HEK293T (cell line): ENCODE measurements at places on chromosomes 12 and 14.
A peak's percentile ranks its signal among the peaks of the same experiment; 100 is the strongest.

DNA sequence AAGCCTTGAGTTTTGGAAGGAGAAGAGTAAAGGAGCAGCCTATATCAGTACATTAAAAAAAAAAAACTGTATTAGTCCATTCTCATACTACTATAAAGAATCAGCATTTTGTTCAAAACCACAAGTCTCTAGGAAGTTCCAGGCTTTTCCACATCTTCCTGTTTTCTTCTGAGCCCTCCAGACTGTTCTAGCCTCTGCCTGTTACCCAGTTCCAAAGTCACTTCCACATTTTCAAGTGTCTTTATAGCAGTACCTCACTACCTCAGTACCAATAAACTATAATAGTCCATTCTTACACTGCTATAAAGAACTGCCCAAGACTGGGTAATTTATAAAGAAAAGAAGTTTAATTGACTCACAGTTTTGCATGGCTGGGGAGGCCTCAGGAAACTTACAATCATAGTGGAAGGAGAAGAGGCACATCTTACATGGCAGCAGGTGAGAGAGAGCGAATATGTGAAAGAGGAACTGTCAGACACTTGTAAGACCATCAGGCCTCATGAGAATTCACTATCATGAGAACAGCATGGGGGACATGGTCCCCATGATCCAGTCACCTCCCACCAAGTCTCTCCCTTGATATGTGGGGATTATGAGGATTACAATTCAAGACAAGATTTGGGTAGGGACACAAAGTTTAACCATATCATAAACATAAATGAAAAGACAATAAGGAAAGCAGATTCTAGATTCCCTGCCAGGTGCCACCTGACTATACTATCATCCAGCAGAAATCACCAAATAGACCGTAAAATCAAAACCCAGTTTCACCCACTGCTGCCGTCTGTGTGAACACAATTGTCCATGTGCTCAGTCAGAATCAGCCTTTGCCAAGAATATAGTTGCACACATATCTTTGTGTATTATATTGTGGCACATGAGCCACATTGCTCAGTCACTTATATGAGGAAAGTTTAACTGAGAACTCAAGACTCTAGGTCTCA is 27.8 kb downstream of the TOGARAM1 start:
- no peak for DNase-seq

- peak; percentile 18 for DNase-seq
Observed at GRCh38 chr12:48118284-48118871, 786 bp upstream of the PFKM start.

GRCh38 chr14:73170686-73171085 is 34.4 kb downstream of the PSEN1 start:
- no peak for DNase-seq

DNA sequence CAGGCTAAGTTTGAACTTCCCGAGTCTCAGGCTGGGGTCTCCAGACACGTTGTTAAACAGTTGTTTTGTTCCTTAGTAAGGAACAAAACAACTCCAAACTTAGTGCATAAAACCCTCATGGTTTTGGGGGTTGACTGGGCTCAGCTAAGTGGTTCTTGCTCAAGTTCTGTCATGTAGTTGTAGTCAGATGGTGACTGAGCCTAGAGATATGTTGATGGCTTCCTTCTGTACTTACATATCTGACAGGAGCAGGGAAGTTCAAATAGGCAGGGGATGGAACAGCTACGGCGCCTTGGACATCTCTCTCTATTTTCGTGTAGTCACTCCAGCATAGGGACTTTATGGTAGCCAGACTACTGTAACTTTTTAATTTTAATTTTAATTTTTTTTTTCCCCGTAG is 45.7 kb downstream of the SPATS2 start:
- DNase-seq, result no peak

DNA sequence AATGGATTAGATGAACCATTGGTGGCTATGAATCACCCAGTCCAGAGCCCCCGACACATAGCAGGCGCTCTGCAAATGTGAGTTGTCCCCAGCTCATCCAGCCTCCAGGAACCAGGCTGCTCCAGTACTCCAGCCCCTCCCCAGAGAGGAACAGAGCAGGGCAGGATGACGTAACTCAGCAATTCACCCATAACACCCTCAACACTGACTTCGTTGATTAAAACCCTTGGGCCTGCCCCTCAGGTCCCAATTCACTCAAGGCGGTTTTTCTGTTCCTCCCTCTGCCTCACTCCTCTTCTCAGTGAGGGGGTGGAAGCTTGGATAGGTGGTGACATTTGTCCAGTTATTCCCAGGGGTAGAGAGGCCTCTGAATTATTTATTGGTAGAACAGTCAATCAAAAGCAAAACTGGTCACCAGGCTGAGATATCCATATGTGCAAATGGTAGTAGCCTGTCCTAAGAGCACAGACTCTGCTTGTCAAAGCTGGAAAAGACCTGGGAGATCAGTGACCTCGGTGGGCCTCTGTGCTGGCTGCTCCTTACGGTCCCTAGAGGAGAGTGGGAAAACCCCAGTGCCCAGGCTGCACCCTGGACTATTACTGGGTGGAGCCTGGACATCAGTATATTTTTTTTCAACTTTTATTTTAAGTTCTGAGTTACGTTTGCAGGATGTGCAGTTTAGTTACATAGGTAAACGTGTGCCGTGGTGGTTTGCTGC is 97.0 kb downstream of the CMKLR1 start:
- DNase-seq, result peak; percentile 15

GRCh38 chr12:7142056-7142644 is 12.0 kb downstream of the CLSTN3 start:
- DNase-seq, result peak; percentile 72

DNA sequence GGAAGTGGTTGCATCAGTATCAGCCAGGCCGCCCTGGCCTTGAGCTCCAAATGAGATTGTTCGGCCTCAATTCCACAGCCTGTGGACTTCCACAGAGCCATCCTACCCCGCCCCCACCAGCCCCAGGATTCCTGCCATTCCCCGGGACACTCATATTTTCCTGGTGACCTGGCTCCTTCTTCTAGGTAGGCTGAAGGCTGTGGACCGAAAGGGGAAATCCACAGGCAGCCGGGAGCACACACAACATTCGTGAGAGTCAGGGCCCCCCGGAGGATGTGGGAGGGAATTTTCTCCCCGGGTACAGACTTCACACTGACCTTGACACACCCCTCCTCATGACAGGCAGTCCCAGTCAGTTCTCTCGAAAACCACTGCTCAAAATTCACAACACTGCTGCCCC is 39.9 kb downstream of the RIN3 start:
- DNase-seq, result no peak

DNA sequence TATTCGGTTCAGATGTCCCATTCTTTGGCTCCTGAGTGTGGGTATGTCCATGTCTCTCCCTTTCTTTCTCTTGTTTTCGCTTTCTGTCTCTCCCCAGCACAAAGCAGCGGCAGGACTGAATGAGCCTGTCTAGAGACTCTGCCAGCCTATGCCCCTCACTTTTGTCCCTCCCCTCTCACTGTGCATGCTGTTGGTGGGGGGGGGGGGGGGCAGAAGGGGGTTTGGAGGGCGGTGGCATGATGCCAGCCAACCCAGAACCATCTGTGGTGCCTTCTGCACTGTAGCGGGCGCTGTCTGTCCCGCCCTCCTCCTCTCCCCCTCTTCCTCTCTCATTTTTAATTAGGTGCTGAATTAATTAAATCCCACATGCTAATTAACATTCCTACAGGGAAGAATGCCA is 17.7 kb downstream of the NGDN start:
- DNase-seq, result no peak

DNA sequence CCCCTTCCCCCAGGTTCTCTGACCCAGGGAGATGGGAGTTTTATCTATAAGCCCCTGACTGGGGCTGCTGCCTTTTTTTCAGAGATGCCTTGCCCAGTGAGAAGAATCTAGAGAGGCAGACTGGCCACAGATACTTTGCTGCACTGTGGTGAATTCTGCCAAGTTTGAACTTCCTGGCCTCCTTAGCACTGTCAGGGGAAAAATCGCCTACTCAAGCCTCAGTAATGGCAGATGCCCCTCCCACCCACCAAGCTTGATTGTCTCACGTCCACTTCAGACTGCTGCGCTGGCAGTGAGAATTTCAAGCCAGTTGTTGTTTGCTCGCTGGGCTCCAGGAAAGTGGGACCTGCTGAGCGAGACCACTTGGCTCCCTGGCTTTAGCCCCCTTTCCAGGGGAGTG is 31.7 kb downstream of the KLRK1 start:
- DNase-seq, result no peak

GRCh38 chr14:99242816-99243721 is 28.9 kb downstream of the BCL11B start:
- no peak for DNase-seq

GRCh38 chr12:117096501-117097042 is 2.6 kb downstream of the TESC start:
- no peak for DNase-seq
